Choroid plexus epithelial cell (primary cell): ENCODE measurements at places on chromosomes 5 and 9.

DNA sequence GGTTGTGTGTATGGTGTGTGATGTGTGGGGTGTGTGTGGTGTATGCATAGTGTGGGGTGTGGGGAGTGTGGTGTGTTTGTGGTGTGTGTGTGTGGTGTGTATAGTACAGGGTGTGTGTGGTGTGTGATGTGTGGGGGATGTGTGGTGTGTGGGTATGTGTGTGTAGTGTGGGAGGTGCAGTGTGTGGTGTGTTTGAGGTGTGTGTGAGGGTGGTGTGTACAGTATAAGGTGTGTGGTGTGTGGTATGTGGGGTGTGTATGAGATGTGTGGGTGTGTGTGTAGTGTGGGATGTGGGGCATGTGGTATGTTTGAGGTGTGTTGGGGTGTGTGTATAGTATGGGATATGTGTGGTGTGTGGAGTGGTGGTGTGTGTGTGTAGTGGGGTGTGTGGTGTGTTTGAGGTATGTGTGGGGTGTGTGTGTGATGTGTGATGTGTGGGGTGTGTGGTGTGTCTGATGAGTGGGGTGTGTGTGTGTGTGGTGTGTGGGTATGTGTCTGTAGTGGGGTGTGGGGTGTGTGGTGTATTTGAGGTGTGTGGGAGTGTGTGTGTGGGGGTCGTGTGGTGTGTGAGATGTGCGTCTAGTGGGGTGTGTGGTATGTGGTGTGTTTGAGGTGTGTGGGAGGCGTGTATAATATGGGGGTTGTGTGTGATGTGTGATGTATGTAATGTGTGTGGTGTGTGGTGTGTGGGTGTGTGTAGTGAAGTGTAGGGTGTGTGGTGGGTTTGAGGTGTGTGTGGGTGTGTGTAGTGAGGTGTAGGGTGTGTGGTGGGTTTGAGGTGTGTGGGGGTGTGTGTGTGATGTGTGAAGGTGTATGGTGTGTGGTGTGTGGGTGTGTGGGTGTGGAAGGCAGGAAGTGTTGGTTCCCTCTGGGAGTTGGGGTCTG, 8.6 kb downstream of the ECSCR start:
- no peak for DNase-seq

DNA sequence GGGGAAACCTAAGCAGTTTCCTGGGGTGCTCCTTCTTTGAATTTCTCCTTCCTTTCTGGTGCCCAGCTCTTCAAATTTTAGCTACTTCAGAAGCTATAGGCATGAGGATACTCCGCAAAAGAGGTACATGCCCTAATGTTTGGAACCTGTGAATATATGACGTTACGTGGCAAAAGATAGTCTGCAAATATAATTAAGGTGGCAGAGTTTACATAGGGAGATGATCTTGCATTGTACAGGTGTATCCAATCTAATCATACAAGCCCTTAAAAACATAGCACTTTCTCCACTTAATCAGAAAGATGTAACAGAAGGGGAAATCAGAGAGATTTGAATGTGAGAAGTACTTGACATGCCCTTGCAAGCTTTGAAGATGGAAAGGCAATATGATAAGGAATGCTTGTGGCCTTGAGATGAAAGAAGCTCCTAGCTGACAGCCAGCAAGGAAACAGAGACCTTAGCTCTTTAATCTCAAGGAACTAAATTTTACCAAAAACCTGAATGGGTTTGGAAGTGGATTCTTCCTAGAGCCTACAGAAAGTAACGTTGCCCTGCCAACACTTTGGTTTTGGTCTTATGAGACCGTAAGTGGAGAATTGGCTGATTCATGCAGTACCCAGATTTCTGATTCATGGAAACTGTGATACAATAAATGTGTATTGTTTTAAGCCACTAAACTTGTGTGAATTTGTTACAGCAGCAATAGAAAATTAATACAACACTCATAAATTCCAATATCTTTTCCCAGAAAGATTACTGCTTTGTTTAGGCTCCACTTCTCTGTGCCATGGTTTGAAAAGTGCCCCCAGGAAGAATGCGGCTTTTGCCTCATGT, 268.4 kb downstream of the FAM170A start:
- DNase-seq: no peak

DNA sequence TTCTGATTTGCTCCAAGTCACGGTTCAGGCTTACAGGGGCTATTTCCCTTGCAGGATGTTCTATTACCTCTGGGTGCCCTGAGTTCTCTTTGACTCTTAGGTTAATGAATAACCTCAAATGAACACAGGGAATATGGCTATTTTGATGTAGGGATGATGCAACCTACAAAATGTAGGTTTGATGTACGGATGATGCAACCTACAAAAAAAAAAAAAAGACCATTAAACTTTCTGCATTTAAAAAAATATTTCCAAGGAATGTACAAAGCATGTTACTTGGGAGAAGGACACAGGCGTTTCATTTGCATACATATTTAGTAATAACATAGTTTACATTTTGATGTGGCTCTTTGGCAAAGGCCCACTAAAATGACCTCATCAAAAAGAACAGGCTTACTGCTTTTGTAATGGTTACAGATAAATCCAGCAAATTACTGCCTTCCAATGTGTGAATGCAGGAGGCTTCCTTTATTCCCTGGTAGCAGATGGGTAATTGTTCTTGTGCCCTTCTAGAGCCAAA, 36.3 kb downstream of the ZNF474 start:
- peak; percentile 86 for DNase-seq

DNA sequence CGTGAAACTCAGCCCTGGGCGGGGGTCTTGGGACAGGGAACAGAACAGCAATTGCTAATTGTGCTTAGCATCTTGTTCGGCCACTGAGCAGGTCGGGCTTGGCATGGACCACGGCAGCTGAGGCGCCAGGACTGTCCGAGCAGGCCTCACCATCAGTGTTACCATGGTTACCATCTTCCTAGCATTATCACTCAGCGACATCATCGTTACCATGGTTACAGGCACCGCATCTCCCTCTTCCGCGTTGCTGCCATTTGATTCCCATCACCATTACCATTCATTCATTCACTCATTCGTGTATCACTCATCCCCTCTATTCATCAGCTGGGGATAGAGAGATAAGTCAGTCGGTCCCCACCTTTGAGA, 81.0 kb upstream of the ZBTB43 start:
- DNase-seq: peak; percentile 29

DNA sequence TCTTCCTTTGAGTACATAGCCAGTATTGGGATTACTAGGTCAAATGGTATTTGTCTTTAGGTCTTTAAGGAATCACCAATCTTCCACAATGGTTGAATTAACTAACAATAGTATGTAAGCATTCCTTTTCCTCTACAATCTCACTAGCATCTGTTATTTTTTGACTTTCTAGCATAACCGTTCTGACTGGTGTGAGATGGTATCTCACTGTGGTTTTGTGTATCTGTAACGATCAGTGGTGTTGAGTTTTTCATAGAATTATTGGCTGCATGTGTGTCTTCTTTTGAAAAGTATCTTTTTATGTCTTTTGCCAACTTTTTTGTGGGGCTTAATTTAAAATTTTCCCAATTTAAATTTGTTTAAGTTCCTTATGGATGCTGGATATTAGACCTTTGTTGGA, 81.5 kb upstream of the ASTN2 start:
- no peak for DNase-seq
